ENCODE measurements at places on chromosomes 3 and 15.

GRCh38 chr3:49623071-49623470, 51.1 kb upstream of the APEH start:
- no peak for DNase-seq

- DNase-seq = peak; percentile 43
These were observed at the start of gene PLSCR4 for GRCh38 chr3:146250449-146251382. PLSCR4 (minus strand) TSS chr3:146251105; CDS start chr3:146222071, 29,034 bp downstream.

DNA sequence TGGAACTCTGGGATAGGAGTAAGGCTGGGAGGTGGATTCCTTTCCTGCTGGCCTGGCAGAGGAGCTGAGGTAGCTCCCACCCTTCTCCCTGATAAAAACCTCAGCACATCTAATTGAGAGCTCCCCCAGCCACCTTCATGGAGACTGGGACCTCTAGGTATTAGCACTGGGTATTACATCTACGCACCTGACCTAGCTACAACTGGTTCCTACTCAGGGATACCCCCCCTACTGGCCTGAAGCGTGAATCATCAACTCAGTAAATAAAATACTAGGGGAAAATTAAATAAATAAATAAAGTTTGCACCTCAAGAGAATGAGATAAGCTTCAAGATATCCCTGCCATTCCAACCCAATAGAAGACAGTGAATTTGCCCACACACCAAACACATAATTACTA, 140.4 kb downstream of the NEK10 start:
- DNase-seq = no peak

GRCh38 chr15:101458158-101458900, 31.2 kb downstream of the PCSK6 start:
- DNase-seq = no peak

Measured in mammary epithelial cell (primary cell).